ENCODE measurements at places on chromosomes 2 and 18.
A peak's percentile ranks its signal among the peaks of the same experiment; 100 is the strongest.

- no peak for DNase-seq
These were observed 484.2 kb upstream of the NRP2 start for GRCh38 chr2:205198140-205198525.

DNA sequence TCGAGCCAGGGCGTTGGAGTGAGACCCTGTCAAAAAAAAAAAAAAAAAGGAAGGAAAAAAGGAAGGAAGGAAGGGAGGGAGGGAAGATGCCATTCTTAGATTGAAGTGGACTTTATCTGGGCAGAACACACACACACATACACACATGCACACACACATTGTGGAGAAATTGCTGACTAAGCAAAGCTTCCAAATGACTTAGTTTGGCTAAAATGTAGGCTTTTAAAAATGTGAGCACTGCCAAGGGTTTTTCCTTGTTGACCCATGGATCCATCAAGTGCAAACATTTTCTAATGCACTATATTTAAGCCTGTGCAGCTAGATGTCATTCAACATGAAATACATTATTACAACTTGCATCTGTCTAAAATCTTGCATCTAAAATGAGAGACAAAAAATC is 564 bp upstream of the TTR start:
- no peak for DNase-seq

GRCh38 chr2:126720638-126721037 is 64.7 kb downstream of the GYPC start:
- no peak for DNase-seq

DNA sequence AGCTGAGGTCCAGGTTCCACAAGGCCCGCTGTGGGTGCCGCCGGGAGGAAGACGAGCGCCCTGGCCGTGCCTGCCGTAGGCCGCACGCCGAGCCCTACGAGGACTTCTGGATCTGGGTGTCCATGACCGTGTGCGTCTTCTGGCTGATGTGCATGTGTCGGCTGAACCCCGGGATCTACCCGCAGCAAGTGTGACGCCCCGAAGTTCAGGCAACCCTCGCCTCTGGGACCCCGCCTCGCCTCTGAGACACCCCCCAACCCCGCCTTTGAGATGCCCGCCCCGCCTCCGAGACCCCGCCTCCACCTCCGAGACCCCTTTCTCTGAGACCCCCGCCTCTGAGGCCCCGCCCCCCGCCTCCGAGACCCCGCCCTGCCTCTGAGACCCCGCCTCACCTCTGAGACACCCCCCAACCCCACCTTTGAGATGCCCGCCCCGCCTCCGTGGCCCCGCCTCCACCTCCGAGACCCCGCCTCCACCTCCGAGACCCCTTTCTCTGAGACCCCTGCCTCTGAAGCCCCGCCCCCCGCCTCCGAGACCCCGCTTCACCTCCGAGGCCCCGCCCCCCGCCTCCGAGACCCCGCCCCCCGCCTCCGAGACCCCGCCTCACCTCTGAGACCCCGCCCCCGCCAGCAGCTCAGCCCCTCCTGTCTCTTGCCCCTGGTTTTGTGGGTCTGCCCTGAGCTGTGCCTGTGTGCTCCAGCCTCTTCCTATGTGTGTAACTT is 3.7 kb downstream of the RTP5 start:
- DNase-seq = no peak

DNA sequence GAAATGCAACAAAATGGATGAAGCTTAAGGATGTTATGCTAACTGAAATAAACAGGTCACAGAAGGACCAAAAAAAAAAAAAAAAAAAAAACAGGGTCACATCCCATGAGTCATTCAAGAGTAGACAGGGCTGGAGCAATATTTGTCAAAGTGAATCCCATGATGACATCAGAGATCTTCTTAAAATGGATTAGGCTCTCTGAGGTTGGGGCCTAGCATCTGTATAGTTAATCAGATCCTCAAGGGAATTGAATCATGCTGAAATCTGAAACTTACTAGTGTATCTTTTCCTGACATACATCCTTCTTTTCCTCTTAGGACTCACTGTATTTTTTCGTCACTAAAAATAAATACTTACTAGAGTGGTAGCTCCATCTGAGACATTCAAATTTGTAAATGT is 380.6 kb upstream of the NXPH2 start:
- DNase-seq = no peak

DNA sequence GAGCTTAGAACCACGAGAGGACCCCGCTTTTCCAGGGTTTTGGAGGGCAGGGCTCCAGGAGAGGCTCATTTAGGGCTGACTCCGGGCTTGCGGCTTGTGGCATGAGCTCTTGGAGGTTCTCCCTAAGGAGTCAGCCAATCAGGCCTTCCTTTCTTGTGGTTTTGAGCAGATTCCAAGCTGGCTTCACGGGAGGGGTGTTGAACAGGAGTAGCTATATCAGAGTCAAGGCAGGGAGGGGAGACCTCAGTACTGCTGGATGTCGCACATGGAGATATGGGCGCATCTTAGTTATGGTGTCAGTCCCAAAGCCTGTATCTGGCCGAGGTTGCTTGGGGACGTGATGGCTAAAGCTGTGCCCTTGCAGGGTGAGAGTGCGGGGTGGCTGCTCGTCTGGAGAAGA is 98.6 kb downstream of the AGAP1 start:
- no peak for DNase-seq

DNA sequence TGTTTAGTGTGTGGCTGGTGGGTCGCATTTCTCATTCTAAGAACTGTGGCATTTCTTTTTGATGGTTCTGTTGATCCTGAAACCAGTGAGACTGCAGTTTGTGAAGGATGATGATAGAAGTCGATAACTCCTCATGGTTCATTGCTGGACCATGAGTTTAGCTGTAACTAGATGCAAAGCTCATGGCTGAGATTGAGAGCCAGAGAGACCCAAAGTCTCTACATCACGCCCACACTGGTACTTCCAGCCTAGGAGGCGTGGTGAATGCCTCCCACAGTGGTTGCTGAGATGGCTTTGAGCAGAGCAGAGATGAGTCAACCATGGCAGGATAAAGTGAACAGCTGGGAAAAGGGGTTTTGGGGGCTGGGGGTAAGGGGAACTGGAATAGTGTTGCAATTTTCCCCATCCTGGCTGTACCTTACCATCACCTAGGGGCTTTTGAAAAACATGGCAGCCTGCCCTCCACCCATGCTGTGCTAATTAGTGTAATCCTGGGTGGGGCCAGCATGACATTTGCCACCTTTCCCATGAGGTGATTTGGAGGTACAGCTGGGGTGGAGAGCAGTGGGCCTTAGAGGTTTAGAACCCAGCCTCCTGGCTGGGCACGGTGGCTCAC is 24.1 kb downstream of the INPP4A start:
- DNase-seq = no peak

- DNase-seq = no peak
These were observed 52.7 kb downstream of the NAB1 start for GRCh38 chr2:190701586-190701985.

DNA sequence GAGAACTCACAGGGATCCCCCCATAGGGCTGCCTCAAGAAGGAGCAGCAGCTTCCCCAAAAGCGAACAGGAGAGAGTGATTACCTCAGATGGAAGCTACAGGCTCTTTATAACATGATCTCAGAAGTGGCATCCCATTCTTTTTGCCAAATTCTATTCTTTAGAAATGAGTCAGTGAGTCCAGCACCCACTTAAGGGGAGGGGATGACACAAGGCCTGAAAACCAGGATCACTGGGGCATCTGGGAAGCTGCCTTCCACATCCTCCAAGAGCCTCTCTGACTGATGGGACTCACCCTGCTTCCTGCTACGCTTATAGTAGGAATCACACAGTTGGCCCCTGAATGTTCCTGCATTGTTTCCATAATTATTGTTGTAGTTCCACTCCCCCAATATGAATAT is 96.5 kb downstream of the MAPK4 start:
- DNase-seq = no peak

GRCh38 chr2:82992968-82993367 is 1466.1 kb downstream of the SUCLG1 start:
- DNase-seq = no peak

GRCh38 chr2:54206596-54206995 is 49.4 kb downstream of the TSPYL6 start:
- DNase-seq = no peak

DNA sequence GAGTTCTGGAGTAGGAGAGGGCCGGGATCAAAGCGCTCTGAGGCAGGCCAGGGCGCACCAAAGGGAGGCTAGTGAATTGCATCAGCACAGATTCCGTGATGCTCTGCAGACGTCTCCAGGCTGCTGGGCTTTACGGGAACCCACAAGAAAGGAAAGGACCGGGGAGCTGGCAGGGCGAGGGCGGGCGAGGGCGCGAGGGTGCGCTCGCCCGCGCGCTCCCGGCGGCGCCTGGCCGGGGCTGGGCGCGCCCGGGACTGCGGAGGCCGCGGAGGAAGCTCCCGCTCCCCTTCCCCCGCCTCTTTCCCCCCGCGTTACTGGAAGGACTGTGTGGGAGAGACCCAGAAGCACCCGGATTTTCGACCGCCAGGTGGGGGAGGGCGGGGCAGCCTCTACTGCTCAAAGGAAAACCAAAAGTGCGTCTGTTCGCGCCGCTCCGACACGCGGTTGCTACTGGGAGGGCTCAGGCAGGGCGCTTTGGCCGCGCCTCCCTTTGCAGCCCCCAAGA is 2.4 kb upstream of the FOSL2 start:
- DNase-seq = peak; percentile 61

DNA sequence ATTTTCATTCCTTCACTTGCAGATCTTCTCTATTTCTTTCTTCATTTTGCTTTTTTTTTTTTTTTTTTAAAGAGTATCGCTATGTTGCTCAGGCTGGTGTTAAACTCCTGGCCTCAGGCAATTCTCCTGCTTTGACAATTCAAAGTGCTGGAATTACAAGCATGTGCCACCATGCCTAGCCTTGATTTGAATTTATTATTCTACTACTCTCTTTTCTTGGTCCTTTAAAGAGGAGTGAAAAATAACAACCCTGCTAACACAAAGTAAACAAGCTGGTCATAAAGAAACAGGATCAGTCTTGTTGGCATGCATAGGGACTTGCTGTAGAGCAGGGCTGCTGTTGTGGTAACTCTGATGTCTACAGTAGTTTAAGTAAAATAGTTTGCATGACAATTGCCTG is 1615.3 kb upstream of the ZEB2 start:
- DNase-seq = no peak

- DNase-seq = no peak
These were observed 147.0 kb downstream of the NEDD4L start for GRCh38 chr18:58190842-58191530.

DNA sequence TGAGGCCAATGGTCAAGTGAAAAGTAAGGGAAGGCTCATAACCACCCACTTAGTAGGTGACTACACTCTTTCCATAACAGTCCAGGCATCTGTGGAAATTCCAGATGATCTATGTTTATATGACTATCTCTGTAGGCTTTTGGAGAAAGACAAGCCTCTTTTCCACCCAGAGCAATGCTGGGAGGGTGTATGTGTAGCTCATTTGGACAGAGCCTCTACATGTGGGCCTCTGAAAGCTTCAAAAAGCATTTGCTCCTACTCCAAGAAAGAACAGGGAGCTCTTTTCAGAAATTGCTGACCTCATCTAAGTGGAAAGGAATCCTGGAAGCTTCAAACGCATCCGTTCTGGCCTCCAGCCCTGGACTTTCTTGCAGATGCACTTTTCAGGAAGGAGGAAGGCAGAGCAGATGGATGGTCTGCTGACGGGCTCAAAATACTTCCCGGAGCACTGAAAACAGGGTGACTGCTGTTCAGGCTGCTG is 308.7 kb downstream of the LRATD1 start:
- DNase-seq = no peak

DNA sequence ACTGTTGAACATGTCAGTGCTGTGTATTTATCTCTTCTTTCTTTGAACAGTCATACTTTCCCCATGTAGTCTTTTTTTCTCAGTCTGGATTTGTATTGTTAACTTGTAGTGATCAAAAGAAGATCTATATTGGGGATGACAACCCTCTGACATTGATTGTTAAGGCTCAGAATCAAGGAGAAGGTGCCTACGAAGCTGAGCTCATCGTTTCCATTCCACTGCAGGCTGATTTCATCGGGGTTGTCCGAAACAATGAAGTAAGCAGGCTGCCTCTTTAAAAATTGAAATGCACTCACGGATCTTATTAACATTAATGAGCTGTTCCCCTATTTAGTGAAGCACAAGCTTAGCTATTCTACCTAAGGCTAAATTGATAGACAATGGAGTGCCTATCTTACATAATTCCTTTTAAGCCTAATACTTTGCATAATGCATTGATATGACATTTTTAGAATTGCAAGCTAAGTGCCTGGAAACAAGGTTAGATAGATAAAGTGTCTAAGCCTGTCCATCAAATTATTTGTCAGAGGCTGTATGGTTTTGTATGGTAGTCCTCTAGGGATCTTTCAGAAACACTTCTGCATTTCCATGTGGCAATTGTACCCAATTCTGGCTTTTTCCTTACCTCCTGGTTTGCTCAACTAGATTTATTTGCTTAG is 29.3 kb upstream of the FAM171B start:
- DNase-seq = no peak

DNA sequence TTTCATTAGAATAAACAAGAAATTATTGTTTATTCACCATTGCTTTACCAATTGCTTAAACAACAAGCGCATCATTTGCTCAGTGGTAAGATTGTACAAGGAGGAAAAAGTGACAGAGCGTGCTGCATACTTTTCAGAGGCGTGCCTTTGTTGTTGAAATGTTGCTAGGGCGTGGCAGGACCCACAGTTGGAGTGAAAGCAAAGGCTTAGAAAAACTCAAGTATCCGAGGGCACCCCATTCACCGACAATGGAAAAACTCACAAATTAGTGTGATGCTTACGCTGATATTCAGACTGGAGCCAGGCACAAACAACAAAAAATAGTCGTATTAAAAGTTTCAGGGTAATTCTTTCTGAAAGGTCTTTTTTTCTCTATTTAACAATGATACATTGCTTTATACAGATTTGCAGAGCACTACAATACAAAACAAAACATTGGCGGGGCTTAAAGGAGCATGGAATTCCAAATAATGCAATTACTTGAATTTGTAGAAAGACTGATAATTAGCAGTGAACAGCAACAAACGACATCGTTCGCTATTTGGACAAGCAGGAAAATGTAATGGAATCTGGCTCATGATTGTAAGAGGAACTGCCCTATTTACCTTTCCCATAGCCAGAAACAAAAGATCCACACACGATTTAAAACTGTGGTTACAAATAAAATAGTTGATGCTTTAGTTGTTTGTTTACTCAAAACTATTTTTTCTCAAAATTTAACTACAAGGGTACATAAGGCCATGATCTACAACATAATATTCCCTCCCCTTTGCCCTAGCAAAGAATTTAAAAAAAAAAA is 37.8 kb upstream of the RTTN start:
- DNase-seq = no peak
